ENCODE measurements at places on chromosomes 1 and 21.

- DNase-seq, result no peak
Observed at GRCh38 chr1:234559152-234559901, 50.7 kb downstream of the IRF2BP2 start.

DNA sequence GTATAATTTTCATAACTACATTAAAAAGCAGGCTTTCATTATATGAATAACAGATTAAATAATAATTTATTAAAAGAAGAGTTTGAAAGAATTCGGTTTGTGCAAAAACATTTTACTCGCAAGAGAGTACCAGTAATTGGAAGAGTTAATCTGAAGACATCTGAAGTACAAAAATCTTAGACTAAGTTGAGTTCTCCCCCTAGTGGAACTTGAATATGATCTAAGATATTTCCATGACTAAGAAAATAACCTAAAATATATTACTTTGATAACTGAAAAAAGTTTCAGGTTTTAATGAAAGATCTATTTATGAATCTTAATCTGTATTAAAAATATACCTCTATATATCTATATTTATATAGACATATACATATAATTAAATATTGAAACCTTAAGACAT, 112.5 kb upstream of the GFI1 start:
- no peak for DNase-seq

GRCh38 chr21:28867401-28867800, 125.3 kb downstream of the LTN1 start:
- DNase-seq, result no peak

DNA sequence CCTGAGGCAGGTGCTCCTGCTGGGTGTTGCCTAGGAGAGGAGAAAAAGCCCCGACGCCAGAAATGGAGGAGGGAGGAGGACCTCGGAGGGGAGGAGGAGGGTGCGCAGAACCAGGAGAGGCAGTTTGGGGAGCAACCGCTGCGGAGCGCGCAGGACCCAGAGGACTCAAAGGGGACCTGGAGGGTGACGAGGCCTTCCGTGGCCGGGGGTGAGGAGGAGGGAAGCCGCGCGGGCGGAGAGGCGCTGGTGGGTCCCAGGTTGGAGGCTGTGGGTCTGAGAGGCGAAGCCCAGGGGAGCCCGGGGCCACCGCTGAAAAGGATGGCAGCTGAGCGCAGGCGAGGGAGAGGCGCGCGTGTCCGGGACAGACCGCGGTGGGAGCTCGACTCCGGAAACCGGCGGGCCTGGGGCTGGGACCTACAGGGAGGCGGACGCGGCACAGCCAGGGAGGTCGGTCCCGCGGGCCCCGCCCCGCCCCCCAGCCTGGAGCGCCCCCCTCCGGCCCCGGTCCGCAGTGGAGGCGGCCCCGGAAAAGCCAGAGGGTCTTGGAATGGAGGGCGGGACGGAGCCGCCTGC, 15.1 kb downstream of the RNF223 start:
- no peak for DNase-seq

GRCh38 chr21:32351428-32351827, 41.4 kb downstream of the URB1 start:
- DNase-seq, result no peak

DNA sequence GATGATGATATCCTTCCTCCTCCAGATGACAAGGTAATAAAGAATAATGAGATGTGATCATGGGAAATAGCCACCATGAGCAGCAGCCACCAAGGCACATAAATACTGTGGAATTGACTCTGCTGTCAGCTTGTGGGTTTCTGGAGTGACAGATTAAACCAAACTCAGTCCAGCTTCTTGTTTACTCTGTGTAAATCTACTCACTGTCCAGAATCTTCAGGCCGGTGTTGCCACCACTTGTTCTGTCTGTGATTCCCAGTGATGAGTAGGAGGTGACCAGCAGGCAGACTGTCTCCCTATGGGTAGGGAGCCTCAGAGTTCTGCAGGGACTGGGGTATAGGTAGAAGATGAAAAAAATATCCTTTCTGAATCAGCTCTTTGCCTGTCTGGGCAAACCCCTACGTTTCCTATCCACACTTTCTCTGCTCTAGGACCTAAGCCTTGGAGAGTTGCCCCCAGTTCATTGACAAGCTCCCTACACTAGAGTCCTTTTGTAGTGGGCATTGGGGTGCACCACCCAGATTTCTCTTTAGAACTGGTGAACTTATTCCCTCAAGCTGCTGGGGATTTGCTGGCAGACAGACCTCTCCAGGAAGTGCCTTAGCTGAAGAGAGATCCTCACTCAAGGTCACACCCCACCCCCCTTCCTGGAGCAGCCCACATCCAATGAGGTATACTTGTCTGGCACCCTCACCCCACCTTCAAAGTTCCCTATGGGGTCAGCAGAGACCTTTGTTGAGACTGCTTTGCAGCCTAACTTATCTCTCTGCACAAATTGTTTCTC, 47.6 kb downstream of the ATP1A1 start:
- DNase-seq, result no peak

DNA sequence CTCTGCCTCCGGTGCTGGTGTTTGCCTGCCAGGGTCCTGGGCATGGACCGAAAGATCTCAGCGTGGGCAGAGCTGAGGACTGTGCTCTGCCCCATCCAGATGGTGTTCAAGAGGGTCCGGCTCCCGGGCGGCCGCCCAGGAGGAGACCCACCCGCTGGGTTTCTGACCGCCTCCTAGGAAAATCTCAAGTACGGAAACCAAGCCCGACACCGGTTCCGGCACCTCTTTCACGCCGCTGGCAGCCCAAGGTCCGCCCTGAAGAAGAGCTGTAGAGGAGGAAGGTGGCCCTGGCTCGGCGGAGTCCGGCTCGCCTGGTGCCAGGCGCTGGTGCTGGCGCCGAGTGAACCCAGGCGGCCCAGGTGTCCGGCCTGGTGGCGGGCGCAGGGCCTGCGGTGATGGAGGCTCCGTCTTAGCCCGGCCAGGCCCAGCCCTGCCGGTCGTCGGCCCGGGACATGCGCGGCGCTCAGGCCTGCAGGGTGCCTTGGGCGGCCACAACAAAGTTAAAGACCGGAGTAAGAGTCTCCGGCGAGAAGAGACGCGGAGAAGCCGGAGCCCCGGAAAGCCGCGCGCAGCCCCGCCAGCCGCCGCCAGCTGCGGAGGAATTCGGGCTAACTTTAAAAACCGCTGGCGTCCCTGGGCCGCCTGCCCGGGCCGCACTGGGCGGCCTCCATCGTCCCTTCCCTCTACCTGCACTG, 1.5 kb downstream of the GRIK3 start:
- DNase-seq, result no peak

DNA sequence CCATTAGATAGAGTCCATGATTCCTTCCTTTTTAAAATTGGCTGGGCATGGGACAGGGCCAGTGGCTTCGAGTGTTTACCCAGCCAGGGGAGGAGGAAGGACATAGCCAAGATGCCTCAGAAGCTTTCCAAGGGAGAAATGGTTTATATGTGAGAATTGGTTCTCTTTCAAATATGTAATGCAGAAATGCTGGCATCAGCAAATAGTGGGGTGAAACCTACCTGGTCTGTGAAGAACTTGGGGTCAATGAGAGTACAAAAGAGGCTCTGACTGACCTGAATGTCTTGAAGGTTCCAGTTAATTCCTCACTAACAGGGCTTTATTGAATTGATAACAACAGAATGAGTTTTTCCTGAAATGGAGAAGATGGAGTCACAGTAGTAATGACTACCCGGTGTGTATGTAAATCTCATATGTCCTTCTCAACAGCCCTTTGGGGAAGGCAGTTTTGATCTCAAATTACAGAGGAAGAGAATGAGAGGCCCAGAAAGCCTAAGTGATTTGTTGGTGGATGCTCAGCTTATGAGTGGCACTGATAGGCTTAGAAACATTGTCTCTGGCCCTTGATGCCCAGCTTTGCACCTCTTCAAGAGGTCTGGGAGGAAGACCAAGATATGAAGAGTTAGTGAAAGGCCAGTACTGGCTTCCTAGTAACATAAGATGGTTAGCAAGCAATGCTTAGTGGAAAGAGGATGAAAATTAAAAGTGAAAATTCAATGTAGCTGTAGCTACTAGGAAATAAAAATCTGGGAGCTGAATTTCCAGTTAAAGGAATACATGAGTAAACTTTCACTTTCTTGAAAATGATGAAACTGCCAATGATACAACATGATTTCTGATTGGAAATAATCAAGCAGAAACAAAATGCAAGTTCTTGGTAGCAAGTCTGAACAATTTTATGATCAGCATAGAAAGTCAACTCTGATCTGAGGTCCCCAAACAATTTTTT, 2.7 kb downstream of the ATF3 start:
- no peak for DNase-seq

DNA sequence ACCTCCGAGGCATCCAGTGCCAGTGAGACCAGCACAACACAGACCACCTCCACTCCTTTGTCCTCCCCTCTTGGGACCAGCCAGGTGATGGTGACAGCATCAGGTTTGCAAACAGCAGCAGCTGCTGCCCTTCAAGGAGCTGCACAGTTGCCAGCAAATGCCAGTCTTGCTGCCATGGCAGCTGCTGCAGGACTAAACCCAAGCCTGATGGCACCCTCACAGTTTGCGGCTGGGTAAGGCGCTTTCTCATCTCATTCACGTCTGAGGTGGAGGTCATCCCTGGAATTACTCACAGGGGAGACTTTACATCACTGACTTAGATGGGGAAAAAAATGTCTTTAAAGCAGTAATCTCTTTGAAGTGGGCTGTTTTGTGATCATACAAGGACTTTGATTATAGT, 106.3 kb downstream of the CD247 start:
- DNase-seq, result no peak

- DNase-seq, result no peak
Observed at GRCh38 chr21:32301596-32301995, 2.9 kb downstream of the MRAP start.

- DNase-seq, result peak; percentile 28
Observed at GRCh38 chr1:232302376-232303221, 327.3 kb downstream of the SIPA1L2 start.

- DNase-seq, result no peak
Observed at GRCh38 chr1:62245201-62245600, 50.6 kb downstream of the L1TD1 start.

DNA sequence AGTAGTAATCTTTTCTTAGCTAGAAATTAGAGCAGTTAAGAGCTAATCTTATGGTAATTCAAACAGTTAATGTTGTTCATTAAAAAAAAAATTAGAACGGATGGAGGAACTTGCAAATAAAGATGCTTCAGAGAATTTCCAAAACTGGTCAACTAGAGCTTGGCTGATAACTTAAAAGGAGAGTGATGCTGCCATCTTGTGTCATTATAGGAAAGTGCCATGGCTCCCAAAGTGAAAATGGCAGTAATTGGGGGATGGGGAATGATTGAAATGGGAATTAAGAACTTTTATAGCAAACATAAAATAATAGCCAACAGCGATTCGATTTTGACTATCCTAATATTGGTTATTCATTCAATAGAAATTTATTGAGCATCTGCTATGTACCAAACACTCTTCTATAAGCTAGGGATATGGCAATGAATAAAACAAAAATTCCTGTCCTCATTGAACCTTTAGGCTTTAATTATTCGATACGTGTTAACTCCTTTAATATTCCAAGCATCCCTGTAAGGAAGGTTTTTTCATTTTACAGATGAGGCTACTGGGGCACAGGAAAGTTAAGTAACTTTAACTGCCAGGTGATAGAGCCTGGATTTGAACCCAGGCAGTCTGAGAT, 5.7 kb upstream of the PLPP3 start:
- DNase-seq, result peak; percentile 61

GRCh38 chr1:9238134-9238533, 3.6 kb downstream of the H6PD start:
- DNase-seq, result no peak

- DNase-seq, result no peak
Observed at GRCh38 chr1:147757015-147757990, 3.1 kb downstream of the GJA5 start.

GRCh38 chr1:230456478-230456877, 30.3 kb upstream of the PGBD5 start:
- peak; percentile 34 for DNase-seq

DNA sequence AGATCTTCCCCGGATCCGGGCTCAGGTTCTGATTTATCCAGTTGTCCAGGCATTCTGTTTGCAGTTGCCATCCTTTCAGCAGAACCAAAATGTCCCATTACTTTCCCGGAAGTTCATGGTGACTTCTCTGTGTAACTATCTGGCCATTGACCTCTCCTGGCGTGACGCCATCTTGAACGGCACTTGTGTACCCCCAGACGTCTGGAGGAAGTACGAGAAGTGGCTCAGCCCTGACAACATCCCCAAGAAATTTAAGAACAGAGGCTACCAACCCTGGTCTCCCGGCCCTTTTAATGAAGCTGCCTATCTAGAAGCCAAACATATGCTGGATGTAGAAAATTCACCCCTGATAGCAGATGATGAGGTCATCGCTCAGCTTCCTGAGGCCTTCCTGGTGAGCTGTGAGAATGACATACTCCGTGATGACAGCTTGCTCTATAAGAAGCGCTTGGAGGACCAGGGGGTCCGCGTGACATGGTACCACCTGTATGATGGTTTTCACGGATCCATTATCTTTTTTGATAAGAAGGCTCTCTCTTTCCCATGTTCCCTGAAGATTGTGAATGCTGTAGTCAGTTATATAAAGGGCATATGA, 22.4 kb downstream of the AADACL4 start:
- no peak for DNase-seq

GRCh38 chr1:46437723-46438122, 43.6 kb downstream of the FAAH start:
- DNase-seq, result no peak

- DNase-seq, result no peak
Observed at GRCh38 chr1:40044110-40044509, 3.6 kb downstream of the CAP1 start.

- DNase-seq, result no peak
Observed at GRCh38 chr1:226987179-226987536, 47.1 kb downstream of the COQ8A start.

DNA sequence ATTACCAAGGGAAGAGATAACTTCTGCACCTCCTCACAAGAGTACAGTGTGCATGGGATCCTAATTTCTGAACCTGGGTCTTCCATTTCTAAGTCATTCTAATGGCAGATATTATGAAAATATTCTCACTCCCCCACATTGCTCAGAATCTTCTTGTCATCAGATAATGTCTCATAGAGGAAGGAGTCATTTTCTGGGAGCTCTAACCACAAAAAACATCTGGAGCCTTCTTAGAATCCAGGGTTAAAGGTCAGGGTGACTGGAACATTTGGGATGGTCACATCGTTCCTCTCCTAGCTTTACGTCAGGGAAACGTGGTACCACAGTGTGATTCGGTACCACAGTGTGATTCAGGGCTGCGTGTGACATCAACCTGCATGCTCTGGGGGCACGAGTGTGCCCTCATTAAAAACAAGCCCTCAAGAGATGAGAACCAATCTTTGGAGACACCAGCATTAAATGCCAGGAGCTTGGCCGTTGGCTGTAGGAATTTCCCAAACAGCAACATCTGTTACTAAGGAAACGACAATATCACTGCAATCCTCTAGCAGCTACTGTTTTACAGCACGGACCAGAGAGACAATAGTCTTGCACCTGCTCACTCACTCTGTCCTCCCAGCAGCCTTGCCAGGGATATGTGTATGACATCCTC, 179.1 kb downstream of the PSMG1 start:
- no peak for DNase-seq

GRCh38 chr1:185719021-185719420, 15.2 kb upstream of the HMCN1 start:
- peak; percentile 51 for DNase-seq
